GM10248 (cell line): ENCODE measurements at places on chromosomes 1 and 21.
A peak's percentile ranks its signal among the peaks of the same experiment; 100 is the strongest.

- peak; percentile 76 for DNase-seq
These were observed 80.9 kb downstream of the COLGALT2 start for GRCh38 chr1:183956559-183957188.

DNA sequence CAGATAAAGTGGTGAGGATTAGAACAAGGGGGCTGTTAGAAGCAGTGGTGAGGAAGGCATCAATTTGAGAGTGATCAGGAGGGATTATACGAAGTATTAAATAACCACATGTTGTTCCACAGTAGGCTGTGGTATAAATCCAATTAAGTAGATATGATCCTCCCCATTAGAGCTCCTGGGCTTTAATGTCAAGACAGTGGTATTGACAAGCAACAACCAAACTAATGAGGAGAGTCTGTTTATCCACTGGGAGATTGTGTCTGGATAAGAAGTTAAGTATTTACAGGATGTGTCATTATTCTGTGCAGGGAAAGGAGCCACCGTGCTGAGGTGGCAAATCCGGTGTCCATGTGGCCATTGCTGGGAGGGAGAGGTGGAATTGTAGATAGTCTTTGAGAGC lies 5.8 kb downstream of the ACTN2 start:
- DNase-seq: no peak

- DNase-seq: no peak
These were observed 8.0 kb downstream of the FAAH start for GRCh38 chr1:46401964-46402626.

DNA sequence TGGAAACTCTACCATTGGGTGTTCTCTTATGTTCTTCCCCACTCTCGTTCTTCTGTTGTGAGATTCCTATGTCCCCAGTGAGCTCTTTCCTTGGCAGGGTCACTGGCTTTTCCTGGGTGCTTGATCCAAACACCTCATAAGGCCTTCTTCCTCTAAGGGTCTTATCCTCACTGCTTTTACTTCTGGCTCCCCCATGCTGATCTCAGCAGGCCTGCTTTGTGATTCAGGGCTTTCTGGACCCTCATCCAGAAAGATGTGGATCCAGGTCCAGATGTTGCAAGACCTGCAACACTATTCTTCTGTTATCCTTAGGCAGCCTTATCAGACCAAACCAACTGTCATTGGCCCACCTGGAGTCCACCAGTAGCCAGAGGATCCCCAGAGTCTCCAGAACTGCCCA lies 11.2 kb upstream of the MYOG start:
- no peak for DNase-seq

GRCh38 chr1:21781815-21782348 lies 1.1 kb downstream of the USP48 start:
- no peak for DNase-seq

GRCh38 chr1:200710166-200710565 lies 28.5 kb upstream of the CAMSAP2 start:
- no peak for DNase-seq

DNA sequence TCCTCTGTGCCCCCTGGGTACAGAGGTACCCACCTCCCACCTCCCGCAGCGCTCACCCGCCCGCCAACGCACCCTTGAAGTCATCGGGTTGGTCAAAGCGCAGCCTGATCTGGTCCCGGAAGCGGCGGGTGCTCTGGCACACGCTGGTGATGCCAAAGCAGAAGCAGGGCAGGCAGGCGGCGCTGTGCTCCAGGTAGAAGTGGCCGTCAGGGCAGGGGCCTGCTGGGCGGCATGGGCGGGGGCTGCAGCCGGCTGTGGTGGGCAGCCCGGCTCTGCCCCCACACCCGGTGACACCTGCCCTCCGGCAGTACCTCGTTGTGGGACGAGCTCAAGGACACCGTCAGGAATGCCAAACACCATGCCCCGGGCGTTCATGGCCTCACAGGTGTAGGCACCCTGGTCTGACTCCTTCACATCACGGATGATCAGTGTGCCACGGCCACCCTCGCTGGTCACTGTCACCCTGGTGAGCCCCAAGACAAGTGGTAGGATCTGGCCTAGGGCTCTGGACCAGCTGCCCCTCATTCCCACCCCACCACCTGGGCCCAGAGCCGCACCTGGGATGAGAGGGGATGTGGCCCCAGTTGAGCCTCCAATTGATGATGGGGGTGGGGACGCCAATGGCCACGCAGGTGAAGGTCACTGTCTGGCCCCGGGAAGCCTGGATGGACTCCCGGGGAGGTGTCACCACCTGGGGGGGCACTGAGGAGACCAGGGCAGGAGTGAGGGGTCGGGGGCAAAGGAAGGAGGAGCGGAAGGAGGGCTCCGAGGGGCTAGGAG lies 52.5 kb downstream of the HSPG2 start:
- DNase-seq: no peak

DNA sequence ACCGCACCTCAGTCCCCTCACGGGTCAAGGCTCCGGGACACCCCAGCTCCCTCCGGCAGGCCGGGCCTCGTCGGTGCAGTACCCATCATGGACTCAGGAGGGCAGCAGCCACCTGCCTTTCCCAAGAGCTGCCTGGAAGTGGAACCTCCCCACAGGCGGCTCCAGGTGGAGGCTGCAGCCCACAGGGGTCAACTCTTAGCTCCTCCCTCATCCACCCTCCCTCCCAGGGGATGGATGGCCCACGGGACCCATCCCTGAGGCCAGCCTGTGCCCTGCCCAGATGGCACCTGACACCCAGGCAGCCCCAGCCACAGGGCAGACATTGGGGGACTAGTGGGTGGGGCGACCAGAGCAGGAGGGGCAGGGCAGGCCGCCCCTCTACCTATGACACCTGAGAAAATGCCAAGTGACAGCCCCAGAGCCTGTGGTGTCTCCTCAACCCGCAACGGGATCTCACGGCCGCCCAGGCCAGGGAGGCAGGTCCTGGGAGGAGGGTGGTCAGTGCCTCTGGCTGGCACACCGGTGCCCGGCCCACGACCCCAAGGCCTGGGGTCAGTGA lies 1.2 kb upstream of the ARHGEF16 start:
- peak; percentile 90 for DNase-seq

- no peak for DNase-seq
These were observed 52.6 kb downstream of the S100B start for GRCh38 chr21:46552274-46552673.

DNA sequence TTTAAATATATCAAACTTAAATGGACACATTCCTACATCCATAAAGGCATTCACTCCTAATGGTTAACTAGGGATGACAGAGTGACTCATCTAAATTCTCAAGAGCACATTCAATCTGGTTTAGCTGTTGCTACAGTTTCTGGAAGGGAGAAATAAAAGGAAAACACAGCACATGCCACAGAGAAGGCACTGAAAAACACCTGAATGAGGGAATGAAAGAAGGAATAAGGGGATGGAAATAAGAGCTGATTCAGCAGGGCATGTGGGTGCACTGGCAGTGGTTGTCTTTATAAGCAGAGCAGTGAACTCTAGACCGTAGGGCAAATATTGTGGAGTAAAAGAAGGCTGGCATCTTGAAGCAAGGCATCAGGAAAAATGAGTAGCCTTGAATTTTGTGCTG lies 79.3 kb downstream of the LHX4 start:
- no peak for DNase-seq

- no peak for DNase-seq
These were observed 40.0 kb upstream of the UBE2U start for GRCh38 chr1:64163431-64163830.

DNA sequence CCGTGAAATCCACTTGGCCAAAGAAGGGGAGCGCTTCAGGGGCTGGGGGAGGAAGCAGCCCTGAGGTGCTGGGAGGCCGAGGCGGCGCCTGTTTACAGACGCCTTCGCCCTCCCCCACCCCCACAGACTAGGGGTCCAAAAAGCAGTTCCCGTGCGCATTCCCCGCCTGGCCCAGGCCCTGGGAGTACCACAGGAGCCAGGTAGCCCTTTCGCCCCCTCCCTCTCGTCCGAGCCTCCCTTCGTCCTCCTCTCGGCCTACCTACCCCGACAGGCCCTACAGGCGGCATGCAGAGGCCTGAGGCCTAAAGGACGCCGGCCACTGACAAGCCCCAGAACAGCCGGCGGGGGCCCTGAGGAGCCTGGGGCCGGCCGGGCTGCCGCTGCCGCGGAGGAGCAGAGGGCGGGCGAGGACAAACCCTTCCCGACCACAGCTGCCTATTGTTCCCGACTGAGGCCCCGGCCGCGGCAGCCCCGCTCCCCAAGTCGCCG lies 522 bp downstream of the RC3H1 start:
- DNase-seq: peak; percentile 43

GRCh38 chr21:16707274-16707673 lies 805.6 kb upstream of the CXADR start:
- no peak for DNase-seq

- DNase-seq: no peak
These were observed 75.2 kb downstream of the GFI1 start for GRCh38 chr1:92411511-92411910.

GRCh38 chr1:151165281-151165737 lies 393 bp downstream of the LYSMD1 start:
- DNase-seq: no peak

DNA sequence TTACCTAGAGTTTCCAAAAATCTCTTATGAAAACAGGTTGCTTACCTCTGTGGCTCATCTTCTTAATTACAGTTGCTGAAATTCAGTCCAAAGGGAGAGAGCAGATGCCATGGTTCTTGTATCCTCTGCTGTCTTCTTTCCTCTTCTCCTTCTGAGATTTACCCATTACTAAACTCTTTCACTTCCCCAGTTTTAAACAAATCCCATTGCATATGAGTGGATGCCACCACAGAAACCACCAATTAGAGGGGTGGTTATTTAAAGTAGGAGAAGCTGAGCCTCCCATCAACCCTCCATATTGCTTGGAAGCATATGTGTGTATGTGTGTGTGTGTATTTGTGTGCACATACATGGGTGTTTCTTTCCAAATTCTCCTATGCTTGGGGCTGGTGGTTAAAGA lies 128.5 kb upstream of the KCNK1 start:
- DNase-seq: no peak

- no peak for DNase-seq
These were observed 1639.3 kb downstream of the KCNT2 start for GRCh38 chr1:194968916-194969315.

DNA sequence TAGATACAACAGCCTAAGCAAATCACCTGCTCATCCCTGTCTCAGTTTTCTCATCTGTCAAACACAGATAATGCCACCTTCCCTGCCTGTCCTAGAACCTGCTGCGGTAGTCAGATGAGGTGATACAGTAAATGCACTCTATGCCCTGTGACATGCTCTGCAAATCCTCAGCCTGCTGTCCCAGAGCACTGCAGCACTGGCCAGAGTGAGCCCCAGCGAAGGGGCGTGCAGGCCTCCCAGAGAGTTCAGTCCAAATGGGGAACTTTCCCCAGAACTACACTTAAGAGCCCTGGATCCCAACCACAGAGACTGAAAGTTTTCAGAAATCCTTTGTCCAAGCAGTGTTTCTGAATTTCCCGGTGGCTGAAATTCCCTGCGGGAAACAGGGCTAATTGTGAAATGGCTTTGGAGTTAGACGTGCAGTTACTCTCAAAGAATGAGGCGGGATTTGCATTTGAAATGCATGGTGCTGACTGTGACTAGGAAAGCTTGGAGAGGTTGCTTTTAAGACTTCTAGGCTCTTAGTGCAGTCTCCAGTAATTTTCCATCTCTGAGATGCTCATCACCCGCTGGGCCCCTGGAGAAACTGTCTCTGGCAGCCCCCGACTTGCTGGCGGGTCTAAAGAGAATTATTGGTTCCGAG lies 206.5 kb upstream of the AJAP1 start:
- no peak for DNase-seq

DNA sequence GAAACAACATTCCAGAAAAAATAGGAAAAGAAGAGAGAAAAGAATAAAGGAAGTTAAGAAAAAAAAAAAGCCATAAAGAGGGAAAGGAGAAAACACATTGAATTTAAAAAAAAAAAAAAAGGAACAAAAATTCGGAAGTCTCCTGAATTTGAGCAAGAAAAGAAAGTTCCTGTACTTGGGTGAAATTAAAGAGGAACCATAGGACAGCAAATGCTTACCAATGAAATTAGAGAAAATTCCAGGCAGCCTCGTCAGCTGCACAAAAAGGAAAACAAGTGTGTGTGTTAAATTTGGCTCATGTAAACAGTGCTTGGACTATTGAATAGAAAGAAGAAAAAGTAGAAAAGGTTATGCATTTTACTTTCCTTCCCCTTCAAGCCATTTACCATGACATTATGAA lies 4.9 kb downstream of the IL12RB2 start:
- no peak for DNase-seq

- no peak for DNase-seq
These were observed 227.1 kb downstream of the KCTD3 start for GRCh38 chr1:215794156-215794555.

DNA sequence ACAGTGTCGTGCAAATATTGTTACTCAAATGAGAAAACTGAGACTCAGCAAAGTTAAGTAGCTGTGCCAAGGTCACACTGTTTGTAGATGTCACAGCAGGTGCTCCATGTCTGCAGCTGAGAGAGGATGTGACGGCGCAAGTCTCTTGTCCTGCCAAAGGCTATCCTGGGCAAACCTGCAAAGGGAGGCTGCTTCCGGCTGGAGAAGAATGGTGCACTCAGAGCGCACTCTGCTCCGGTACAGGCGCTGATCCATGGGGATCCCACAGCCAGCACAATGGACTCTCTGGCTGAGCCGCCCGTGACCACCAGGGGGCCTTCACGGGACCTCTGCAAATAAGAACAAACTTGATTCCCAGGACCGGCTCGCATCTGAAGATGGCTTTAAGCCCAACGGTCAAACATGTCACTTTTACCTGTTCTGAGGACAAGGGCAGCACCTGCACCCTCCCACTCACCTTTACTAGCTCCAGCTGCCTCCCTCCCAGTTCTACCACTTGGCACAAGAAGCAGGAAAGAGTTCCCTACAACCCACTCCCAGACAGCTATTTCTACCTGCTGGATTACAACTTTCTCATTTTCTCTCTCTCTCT lies 21.9 kb downstream of the RD3 start:
- DNase-seq: peak; percentile 53

DNA sequence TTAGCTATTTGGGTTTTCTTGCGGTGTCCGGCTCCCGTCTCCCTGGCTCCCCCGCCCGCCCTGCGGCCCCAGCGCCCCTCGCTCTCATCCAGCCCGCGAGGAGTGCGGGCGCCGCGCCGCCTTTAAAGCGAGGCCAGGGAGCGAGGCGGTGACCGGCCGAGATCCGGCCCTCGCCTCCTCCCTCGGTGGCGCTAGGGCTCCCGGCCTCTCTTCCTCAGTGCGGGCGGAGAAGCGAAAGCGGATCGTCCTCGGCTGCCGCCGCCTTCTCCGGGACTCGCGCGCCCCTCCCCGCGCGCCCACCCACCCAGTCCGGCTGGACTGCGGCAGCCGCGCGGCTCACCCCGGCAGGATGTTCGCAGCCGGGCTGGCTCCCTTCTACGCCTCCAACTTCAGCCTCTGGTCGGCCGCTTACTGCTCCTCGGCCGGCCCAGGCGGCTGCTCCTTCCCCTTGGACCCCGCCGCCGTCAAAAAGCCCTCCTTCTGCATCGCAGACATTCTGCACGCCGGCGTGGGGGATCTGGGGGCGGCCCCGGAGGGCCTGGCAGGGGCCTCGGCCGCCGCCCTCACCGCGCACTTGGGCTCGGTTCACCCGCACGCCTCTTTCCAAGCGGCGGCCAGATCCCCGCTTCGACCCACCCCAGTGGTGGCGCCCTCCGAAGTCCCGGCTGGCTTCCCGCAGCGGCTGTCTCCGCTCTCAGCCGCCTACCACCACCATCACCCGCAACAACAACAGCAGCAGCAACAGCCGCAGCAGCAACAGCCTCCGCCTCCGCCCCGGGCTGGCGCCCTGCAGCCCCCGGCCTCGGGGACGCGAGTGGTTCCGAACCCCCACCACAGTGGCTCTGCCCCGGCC lies 492 bp downstream of the HLX start:
- DNase-seq: peak; percentile 55

- DNase-seq: no peak
These were observed 58.4 kb downstream of the DYRK1A start for GRCh38 chr21:37425001-37425400.
